ENCODE measurements at places on chromosomes 6 and 20.
A peak's percentile ranks its signal among the peaks of the same experiment; 100 is the strongest.

GRCh38 chr20:41173161-41173721 is 35.9 kb downstream of the PLCG1 start:
- peak overlapping the region; percentile 86 for H3K27ac ChIP-seq
- H3K4me1 ChIP-seq: peaks cover 30% of the 10 kb centered on the region
- DNase-seq: peak; percentile 81
- H3K36me3 ChIP-seq: peaks cover 26% of the 10 kb centered on the region
- peaks cover 3% of the 10 kb centered on the region for H3K27me3 ChIP-seq
- peak overlapping the region; percentile 78 for H3K4me3 ChIP-seq

- peak; percentile 64 for DNase-seq
- peak overlapping the region; percentile 80 for H3K4me3 ChIP-seq
- peaks cover 21% of the 10 kb centered on the region for H3K4me1 ChIP-seq
- H3K27ac ChIP-seq: no peak overlapping the region
Observed at GRCh38 chr20:1469925-1470571, 3.4 kb upstream of the NSFL1C start.

DNA sequence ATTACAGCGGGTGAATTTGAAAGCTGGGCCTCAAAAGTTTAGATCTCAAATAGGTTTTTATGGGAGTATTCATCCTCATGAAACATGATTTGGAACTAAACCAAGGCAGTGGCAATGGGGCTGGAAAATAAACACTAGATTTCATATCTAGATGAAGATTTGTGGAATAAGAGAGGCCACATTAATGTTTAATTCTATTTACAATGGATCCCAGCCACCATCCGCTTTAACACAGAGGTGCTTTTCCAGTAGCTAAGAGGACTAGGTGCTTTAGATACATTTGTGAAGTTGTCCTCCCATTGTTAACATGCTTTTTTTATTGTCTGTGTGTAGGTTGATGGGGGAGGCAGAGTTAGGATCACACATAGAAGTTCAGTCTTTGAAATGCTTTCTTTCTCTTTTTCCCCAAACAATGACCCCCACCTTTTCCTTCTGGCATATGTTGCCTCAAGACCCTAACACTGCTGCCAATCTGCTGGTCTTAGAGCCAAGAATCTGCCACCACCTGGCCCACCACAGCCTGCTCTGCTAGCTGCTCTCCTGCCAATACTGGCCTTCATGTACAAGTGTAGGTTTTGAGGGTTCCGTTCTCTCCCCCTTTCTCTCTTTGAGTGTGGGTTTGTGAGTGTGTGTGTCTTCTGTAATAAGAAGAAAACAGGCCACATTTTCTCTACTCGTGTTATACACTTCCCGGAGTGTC is 27.8 kb upstream of the GFRAL start:
- H3K4me1 ChIP-seq: no peaks in the 10 kb centered on the region
- DNase-seq: no peak
- no peak overlapping the region for H3K27ac ChIP-seq
- no peaks in the 10 kb centered on the region for H3K36me3 ChIP-seq
- no peak overlapping the region for H3K4me3 ChIP-seq
- H3K27me3 ChIP-seq: no peaks in the 10 kb centered on the region

DNA sequence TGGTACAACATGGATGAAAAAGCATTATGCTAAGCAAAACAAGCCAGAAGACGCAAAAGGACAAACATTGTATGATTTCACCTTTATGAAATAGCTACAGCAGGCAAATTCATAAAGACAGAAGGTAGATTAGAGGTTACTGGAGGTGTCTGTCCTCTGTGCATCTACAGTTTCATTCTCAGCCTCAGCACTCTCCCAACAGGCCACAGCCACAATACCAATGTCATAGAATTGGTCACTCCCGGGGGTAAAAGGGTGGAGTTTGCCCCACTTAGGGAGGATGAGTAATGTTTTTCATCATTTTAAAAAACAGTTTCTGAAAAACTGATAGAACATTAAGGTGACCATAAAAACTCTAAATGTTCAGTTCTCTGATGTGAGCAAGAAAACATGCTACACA is 17.2 kb upstream of the TMX4 start:
- H3K4me3 ChIP-seq: no peak overlapping the region
- H3K27ac ChIP-seq: no peak overlapping the region
- DNase-seq: no peak
- no peaks in the 10 kb centered on the region for H3K4me1 ChIP-seq
- H3K27me3 ChIP-seq: peaks cover 3% of the 10 kb centered on the region
- no peaks in the 10 kb centered on the region for H3K36me3 ChIP-seq

Measured in neural crest cell (in vitro differentiated cells).